Sigmoid colon (tissue), 7 donors: ENCODE measurements at places on chromosomes 4 and X. TPM values are rescaled to one million over a fixed set of nuclear protein-coding genes. Genes with fewer than 3 reads are reported as not detected.

DNA sequence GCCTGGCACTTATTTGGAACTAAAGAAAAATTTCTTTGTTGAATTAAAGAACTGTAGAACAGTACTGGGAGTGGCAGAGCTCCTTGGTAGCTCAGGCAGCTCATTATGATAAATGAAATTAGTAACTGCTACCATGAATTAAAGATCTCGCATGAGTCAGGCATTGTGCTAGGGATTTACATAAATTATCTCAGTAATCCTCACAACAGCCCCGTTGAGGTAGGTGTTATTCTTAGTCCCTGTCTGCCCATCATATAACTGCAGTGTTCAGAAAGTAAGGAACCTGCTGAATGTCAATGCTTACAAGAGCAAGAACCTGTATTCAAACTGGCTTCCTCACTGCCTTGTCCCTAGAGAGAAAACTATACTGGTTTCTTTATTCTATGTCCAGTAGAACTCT lies 108.3 kb downstream of the NLGN4X start:
- DNase-seq: no peak
- no peak overlapping the region for H3K27ac ChIP-seq
- no peaks in the 10 kb centered on the region for H3K27me3 ChIP-seq
- no peak overlapping the region for H3K4me3 ChIP-seq
- no peaks in the 10 kb centered on the region for H3K4me1 ChIP-seq

- no peaks in the 10 kb centered on the region for H3K27me3 ChIP-seq
- peaks cover 14% of the 10 kb centered on the region for H3K36me3 ChIP-seq
- DNase-seq: no peak
- no peak overlapping the region for H3K4me3 ChIP-seq
Measured at GRCh38 chr4:150439451-150439933, 142.5 kb upstream of the MAB21L2 start.

DNA sequence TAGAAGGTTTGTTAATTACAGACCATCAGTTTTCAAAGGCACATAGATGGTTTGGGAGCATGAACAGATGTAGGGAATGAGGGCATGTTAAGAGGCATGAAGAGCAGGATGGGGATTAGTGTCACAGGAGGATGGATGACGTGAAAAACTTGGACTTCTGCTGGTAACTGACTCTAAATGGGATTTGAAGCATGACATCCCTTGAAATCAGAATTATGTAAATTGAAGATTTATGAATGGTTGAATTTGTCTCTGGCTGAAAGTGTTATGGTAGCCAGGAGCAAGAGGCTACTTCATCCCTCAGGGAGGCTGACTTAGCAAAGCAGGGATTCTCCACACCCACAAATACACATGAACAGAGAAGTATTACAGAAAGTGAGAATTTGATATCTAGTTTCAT lies 454.6 kb downstream of the MAGEB5 start:
- DNase-seq: no peak
- no peak overlapping the region for H3K4me3 ChIP-seq
- H3K27me3 ChIP-seq: no peaks in the 10 kb centered on the region
- no peak overlapping the region for H3K27ac ChIP-seq

GRCh38 chr4:77631276-77631675 lies 25.7 kb downstream of the CXCL13 start:
- H3K27me3 ChIP-seq: no peaks in the 10 kb centered on the region
- no peak overlapping the region for H3K27ac ChIP-seq
- no peak overlapping the region for H3K4me3 ChIP-seq
- DNase-seq: no peak
- H3K36me3 ChIP-seq: no peaks in the 10 kb centered on the region

GRCh38 chrX:445727-446126 lies 59.0 kb upstream of the PPP2R3B start:
- no peak overlapping the region for H3K27ac ChIP-seq
- H3K4me1 ChIP-seq: no peaks in the 10 kb centered on the region
- no peak overlapping the region for H3K4me3 ChIP-seq
- H3K36me3 ChIP-seq: no peaks in the 10 kb centered on the region
- H3K27me3 ChIP-seq: no peaks in the 10 kb centered on the region

Gene RS1
- not detected for total RNA-seq

DNA sequence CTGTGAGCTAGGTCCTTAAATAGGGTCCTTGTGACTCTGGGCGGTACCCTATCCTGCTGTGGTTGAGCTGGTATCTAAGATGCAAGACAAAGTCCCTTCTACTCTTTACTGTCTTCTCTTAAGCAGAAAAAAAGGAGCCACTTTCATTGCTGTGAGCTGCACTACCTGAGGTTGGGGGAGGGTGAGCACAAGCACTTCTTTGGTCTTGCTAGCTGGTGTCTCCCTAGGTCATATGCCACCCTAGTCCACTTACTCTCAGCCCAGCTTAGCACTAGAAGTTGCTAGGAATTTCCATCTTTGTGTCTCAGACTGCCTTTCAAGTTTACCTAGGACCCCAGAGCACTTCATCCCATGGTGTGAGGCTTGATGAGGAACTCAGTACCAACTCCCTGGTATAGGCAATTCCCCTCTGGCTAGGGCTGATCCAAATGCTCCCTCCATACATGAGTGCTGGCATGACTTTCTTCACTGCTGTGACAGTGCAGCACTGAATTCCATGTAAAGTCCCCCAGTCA lies 343.6 kb upstream of the CT83 start:
- no peak for DNase-seq
- no peak overlapping the region for H3K27ac ChIP-seq
- H3K36me3 ChIP-seq: no peaks in the 10 kb centered on the region
- H3K27me3 ChIP-seq: no peaks in the 10 kb centered on the region

GRCh38 chr4:56321251-56321650 lies 66.0 kb downstream of the AASDH start:
- no peak for DNase-seq
- H3K36me3 ChIP-seq: no peaks in the 10 kb centered on the region
- no peaks in the 10 kb centered on the region for H3K27me3 ChIP-seq
- no peaks in the 10 kb centered on the region for H3K4me1 ChIP-seq
